ENCODE measurements at places on chromosomes 5 and 9.
A peak's percentile ranks its signal among the peaks of the same experiment; 100 is the strongest.

DNA sequence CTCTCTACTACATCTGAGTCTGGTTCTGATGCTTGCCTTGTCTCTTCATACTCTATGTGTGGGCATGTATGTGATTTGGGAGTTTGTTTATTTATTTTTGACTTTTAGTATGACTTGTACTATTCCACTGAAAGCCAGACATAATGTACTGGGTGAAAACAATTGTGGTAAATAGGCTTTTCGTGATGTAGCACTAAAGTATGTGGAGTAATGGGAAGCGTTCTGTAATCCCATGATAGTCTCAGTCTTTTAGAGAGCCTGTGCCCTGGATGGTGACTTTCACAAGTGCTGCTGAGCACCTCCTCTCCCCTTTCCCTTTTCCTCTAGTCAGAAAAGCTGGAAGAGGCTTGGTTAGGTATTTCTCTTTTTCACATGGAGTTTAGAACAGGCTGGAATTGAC is 85.8 kb upstream of the S1PR3 start:
- no peak for DNase-seq

- DNase-seq, result no peak
Observed at GRCh38 chr5:42948961-42949347, 91.2 kb downstream of the ANXA2R start.

DNA sequence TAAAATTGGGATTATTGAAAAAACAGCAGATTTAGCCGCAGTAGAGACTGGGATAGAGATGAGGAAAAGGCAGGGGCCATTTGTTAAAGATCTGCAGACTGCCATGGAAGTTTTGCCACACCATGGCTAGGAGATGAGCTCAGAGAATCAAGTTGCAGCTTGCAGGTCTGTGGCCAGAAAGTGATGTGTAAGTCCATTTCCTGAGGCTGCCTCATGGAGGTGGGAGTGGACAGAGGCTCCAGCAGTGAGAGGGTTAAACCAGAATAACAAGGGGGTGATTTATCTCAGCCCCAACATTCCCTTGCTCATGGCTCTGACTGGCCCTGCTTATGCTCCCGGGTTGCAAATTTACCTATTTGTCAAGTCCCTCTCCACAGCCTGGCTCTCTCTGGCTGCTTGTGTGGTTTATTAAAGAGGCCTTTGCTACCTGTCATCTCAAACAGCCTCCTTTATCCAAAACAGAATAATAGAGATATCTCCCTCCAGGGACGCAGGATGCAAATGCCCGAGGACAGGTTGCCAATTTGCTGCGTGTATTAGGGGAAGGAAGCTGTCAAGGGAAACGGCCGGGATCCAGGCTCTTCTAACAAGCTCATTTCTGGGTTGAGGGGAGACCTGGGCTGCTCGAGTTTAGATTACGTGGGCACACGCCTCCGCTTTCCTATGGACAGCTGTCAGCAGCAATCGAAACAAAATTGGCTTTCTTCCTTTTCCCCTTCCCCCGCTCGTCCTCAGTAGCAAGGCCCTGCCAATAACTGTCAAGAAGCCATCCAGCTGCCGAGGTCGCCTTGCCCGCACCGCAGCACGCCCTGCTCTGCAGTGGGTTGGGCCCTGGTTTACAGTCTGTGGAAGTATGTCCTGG is 72.8 kb upstream of the PITX1 start:
- no peak for DNase-seq

DNA sequence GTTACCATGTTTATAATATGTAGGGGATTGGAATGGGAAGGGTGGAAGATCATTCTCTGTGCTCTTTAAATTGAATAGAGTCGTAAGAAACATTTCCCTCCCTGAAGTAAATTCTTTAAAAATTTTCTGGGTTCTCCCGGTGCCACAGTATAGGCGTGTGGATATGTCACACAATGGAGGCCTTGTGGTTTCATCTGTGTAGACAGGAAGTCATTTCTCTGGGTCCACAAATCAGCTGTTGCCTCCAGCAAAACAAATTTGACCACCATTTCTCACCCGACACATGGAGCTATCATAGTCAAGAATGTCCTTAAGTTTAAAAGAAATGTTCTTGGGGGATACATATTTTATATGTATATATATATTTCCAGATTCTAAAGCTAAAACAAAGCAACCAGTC is 17.4 kb downstream of the CEP78 start:
- DNase-seq, result no peak

DNA sequence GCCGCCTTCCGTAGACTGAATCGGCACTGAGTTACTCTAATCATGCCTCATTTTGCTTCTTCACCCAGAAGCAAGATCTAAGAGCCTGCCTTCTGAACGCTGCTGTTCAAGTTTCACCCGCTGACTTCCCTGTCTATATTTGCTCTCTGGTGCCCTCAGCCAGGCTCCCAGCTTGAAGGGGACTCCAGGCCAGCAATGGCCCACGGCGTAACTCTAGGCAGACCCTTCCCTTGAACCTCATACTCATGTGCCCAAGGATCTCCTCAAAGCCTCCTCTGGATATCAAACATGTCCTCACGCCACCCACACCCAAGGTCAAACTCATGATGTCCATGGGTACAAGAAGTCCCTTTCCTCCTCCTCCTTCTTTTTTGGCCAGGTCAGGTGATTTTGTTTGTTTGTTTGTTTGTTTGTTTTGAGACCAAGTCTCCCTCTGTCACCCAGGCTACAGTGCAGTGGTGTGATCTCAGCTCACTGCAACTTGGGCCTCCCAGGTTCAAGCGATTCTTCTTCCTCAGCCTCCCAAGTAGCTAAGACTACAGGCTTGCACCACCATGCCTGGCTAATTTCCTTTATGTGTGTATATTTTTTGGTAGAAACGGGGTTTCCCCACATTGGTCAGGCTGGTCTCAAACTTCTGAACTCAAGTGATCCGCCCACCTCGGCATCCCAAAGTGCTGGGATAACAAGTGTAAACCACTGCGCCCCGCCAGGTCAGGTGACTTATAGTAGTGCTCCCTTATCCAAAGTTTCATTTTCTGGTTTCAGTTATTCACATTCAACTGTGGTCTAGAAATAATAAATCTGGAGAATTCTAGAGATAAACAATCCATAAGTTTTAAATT is 239.0 kb downstream of the SYK start:
- no peak for DNase-seq

- DNase-seq, result no peak
Observed at GRCh38 chr5:61496860-61497259, 164.8 kb downstream of the ZSWIM6 start.

DNA sequence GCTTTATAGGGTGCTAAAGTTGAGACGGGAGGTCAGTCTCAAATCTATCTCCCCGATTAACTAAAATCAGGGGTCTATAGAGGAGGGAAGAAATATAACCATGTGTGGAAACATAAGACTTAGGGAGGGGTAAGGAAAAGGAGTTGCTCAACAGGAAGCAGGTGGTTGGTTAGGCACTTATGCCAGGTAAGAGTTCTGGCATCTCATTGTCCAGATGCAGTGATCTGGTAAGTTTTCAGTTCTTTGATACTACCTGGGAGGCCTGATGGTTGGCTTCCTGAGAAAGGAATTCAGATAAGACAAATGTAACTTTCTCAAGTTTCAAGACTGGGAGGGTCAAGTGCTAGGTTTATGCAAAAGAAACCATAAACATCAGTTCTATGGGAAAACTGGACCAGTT is 47.7 kb downstream of the CERT1 start:
- no peak for DNase-seq

- no peak for DNase-seq
Observed at GRCh38 chr5:123537256-123537655, 25.3 kb downstream of the CSNK1G3 start.

GRCh38 chr9:116336133-116336862 is 182.7 kb downstream of the PAPPA start:
- DNase-seq, result no peak

DNA sequence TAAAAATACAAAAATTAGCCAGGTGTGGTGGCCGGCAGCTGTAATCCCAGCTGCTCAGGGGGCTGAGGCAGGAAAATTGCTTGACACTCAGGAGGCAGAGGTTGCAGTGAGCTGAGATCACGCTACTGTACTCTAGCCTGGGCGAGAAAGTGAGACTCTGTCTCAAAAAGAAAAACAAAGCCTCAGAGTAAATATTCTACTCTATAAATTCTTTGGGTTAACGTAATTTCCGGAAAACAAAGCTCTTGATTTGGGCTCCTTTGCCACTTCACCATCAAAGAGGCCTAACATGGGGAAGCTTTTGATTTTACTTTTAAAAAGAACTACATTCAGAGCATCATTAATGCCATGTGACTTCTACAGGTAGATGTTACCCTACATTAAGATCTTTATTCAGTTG is 103.1 kb downstream of the SERINC5 start:
- DNase-seq, result no peak

DNA sequence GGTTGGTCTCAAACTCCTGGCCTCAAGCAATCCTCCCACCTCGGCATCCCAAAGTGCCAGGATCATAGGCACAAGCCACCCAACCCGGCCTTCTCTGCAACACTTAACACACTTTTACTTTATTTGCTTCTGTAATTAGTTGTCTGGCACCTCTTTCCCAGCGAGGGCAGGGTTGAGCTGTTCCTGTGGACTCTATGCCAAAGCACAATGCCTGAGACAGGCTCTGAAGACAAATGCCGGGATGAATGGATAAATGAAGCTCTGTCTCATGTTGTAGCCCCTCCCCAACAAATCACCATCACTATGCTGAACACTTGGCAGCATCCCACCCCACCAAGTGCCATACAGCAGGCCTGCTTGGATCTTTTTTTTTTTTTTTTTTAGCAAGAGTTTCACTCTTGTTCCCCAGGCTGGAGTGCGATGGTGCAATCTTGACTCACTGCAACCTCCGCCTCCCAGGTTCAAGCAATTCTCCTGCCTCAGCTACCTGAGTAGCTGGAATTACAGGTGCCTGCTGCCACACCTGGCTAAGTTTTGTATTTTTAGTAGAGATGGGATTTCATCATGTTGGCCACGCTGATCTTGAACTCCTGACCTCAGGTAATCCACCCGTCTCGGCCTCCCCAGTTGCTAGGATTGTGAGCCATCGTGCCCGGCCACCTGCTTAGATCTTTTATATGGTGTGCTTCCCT is 21.3 kb downstream of the GPX3 start:
- no peak for DNase-seq

- no peak for DNase-seq
Observed at GRCh38 chr5:135219868-135220267, 179.2 kb downstream of the MACROH2A1 start.

DNA sequence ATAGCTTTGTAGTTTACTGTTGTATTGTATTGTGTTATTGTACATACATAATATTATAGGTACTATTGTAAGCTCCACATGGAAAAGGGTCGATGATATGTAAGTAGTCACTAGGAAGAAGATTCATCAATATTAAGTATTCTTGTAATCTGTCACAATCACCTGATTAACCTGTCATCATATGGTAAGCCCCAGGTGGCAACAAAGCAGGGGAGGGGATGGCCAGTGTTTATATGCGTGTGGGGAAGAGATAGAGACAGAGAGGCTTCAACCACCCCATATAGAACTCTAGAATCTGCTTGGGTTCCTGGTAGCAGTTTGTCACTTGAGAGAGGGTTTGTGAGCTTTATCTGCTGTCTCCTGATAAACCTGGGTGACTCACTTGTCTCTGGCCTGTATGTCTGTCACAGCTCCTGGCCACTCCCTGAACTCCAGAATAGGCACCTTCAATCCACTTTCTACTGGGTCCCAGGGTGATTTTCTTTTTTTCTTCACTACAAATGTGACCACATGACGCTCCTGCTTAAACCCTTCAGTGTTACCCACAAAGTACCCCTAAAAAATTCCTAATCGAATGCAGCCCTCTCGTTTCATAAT is 48.9 kb upstream of the CPEB4 start:
- DNase-seq, result no peak

- DNase-seq, result no peak
Observed at GRCh38 chr9:113589407-113589806, 125.9 kb downstream of the RGS3 start.

GRCh38 chr5:14896131-14896530 is 24.6 kb upstream of the ANKH start:
- DNase-seq, result no peak

DNA sequence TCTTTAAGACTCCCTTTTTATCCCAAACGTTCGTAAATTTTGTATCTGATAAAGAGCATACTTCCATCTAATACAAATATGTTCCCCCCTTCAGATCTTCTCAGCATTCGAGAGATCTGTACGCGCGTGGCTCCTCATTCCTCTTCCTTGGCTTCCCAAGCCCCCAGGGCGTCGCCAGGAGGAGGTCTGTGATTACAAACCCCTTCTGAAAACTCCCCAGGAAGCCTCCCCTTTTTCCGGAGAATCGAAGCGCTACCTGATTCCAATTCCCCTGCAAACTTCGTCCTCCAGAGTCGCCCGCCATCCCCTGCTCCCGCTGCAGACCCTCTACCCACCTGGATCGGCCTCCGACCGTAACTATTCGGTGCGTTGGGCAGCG is 19.9 kb downstream of the CDKN2A start:
- no peak for DNase-seq

GRCh38 chr5:132294728-132295504 is 722 bp downstream of the SLC22A4 start:
- DNase-seq, result peak; percentile 80

DNA sequence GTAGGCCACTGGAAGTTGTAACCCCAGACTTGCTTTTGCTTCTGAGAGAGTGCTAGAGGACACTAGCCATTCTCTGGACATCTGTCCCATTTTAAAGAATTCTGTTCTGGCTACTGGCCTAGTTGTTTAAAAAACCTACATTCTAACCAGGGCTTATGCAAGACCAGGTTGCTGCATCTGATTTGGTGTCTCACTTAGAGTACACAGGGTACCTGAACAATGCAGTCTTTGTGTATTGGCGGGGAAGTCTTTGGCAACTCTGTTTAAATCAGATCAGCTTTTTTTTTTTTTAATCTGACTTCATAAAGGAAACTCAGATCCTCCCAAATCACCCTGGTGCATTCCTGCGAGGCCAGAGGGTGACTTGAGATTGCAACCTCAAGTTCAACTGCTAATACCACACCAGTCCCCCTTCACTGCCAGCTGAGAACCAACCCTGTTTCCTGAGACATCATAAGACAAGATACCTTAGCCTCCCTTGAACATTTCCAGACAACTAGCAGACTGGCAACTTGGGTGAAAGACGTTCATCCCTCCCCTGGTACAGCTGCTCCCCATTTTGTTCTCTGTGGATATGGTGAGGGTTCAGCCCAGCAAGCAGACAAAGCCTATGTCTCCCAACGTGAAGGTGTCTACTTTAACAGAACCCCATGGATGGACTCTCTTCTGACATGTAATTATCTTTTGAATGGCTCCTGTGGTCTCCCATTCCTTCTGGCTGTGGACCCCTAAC is 27.0 kb downstream of the SKP1 start:
- DNase-seq, result no peak

- no peak for DNase-seq
Observed at GRCh38 chr5:61575103-61575502, 243.0 kb downstream of the ZSWIM6 start.

Data from T1000 (cell line).